ENCODE measurements at places on chromosomes 2 and 18.

DNA sequence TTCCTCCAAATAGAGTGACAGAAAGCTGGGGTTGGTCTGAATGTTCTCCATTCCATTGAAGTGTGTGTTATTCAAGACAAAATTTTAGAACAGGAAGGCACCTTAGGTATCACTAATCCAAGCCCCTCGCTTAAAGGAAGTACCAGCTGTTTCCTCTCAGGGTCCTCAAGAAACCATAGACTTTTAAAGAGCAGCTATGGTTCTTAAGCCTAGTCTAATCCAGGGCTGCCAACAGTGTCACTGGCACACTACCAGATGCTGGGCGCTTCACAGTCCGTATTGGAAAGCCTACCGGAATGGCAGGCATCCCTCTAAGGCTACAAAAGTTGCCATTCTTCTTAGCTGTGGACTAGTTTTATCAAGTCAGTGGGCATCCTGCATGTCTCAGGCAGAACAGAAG lies 1.9 kb downstream of the NEMP2 start:
- no peak for DNase-seq

GRCh38 chr2:104599787-104600510 lies 254.0 kb upstream of the POU3F3 start:
- DNase-seq = peak; percentile 95

DNA sequence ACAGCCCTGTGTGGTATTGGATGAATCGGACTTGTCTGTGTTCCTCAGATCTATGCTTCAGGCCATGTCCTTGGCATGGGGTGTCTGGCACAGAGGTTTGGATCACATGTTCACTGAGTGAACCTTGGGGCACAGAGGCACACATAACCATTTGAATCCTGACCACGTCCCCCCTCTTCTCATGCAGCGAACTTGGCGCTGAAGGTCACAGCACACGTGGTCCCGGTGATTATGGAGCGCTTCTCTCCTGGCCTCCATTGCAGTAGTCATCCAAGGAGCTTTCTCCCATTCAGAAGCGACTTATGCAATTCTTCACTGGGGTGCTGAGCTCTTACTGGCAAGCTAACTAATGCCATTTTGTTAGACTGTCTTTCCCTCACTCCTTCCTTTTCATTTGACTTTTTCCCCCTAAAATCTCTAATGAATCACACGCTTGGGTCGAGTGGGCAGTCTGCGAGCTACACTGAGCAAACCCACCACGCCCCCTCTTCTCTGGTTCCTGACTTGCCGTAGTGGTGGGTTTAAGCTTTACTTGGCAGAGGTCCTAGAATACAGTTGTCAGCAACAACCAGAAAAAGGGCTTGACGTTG lies 59.4 kb downstream of the KCNG2 start:
- DNase-seq = no peak

- DNase-seq = no peak
Observed at GRCh38 chr2:240972636-240973521, 25.5 kb upstream of the SNED1 start.

GRCh38 chr2:179686718-179687342 lies 174.6 kb downstream of the ZNF385B start:
- peak; percentile 5 for DNase-seq

GRCh38 chr18:62715436-62715758 lies at the start of gene PHLPP1:
TSS of gene PHLPP1 (plus strand) at chr18:62715541. CDS start at chr18:62715684, 143 bp downstream.
- no peak for DNase-seq

GRCh38 chr2:158291544-158292180 lies 164.9 kb downstream of the CCDC148 start:
- DNase-seq = peak; percentile 9

- DNase-seq = no peak
Observed at GRCh38 chr18:48006415-48007175, 76.1 kb upstream of the SMAD2 start.

- no peak for DNase-seq
Observed at GRCh38 chr2:238066218-238066617, 5.4 kb downstream of the SCLY start.

DNA sequence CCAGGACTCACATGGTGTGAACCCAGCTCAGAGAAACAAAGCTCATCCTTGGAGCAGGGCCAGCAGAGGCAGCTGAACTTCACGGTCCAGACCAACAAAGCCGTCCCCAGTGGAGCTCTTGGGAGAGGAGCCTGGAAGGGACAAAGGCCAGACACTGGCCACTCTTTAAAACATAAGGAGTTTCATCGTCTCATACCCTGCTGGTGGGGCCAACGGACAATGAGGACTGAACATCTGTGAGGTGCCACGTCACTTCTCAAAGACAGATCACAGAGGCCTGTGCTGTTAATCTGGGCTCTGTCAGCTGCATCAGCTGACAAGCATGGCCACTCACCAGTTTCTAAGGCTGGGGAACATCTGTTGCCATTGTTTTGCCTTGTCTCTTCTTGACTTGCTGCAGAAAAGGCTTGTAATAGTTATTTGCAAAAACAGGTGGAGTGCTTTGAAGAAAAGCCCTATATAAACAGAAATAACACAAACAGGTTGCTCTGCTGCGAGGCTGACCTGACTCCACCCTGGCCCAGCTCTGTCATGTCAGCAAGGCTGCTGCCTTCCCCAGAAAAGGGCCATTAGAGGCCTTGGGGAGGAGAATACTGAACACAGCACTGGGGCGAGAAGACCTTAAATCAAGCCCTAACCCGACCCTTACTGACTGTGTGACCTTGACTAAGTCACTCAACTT lies 68.1 kb upstream of the DAPL1 start:
- DNase-seq = no peak

- no peak for DNase-seq
Observed at GRCh38 chr2:160471950-160472349, 21.7 kb downstream of the RBMS1 start.

- no peak for DNase-seq
Observed at GRCh38 chr18:26768385-26768784, 97.1 kb downstream of the AQP4 start.

DNA sequence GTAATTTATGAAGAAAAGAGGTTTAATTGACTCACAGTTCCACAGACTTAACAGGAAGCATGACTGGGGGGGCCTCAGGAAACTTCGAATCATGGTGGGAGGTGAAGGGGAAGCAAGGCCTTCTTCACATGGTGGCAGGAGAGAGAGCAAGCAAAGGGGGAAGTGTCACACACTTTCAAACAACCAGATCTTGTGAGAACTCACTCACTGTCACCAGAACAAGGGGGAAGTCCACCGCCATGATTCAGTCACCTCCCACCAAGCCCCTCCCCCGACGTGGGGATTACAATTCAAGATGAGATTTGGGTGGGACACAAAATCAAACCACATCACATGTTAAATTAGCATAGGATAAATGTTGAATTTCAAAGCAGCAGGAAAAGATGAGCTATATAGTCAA lies 56.2 kb downstream of the STRADB start:
- no peak for DNase-seq

DNA sequence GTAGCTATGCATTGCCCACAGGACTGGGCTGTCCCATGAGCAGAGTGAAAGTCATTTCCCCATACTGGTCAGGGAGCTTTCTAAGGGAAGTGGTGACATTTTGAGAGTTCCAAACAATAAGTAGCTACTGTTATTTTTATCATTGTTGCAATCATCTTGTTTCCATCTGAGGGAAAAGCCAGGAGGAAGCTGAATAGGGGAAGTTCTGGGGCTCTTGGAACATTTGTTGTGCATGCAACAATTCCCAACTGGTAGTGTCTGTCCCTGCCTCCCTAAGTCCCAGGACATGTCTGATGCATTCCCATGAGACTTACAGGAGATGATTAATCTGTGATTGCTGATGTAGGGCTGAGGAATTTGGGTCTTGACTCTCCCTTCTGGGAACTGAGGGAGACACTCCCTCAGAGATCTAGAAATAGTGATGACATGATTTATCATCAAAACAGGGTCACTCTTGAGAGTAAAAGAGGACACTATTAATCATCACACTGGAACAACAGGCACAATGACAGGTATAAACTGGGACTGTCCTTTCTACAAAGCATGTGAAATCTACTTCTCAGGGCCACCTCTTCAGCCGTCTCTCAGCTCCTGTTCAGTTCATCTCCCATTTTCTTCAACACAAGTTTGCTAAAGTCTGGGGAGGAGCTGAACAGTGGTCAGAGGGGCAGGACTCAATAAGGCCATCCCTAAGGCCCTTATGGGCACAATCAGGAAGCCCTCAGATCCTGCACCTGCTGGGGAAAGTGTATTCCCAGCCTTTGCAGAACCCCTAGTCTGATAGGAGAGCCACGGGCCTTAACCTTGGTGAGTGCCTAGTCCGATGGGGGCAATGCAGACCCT lies 28.0 kb upstream of the MARCO start:
- DNase-seq = peak; percentile 94

GRCh38 chr2:102391565-102391964 lies 31.4 kb upstream of the IL18RAP start:
- DNase-seq = no peak

GRCh38 chr18:9135912-9136314 lies 668 bp upstream of the ANKRD12 start:
- DNase-seq = no peak

DNA sequence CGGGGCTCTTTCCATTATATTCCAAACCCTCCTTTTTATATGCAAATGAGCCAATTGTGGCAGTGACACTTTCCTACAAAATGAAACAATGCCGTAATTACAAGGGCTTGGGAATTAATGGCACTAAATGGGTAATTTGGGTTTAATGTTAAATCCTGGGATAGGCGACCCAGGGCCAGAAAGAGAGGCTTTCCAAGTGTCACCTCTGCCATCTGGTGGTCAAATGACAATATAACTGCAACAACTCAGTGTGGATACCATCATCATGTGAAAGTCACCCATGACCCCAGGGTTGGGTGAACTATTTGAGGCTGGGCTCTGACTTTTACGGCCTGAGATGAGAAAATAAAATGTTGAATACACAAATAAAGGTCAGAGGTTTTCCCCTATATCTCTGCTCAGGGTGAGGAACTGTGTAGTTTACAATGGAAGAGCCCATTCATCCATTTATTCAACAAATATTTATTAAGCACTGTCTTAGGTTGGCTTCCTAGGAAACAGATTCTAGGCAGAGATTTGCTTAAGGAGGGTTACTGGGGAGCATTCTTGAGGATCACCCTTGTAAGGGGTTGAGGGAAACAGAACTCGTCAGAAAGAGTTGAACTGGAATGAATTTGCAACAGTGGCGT lies 13.6 kb upstream of the THADA start:
- DNase-seq = peak; percentile 44

DNA sequence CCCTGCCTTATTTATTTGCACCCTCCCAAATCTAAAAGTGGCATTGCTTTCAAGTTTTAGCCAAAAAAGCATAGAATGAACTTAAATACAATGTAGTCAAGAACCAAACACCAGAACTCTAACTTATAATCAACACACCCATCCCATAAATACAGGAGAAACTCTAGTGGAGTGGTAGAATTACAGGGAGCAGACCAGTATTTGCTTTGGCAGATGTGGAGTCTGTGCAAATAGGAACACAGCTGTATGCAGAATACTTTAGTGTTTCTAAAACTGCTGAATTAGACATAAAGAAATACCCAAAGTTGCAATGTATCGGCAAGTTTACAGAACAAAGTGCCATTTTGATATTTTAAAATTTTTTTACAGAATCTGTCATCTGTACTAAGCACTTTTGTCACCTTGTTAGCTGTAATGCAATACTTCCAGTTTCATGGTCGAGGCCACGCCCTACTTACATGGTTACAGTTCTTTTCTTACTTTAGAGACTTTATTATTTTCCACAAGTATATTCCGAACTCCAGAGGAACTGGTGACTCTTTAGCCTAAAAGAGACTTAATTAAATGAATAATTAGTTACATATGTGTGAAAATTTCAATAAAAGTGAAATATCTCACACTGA lies 23.7 kb upstream of the COL5A2 start:
- no peak for DNase-seq

DNA sequence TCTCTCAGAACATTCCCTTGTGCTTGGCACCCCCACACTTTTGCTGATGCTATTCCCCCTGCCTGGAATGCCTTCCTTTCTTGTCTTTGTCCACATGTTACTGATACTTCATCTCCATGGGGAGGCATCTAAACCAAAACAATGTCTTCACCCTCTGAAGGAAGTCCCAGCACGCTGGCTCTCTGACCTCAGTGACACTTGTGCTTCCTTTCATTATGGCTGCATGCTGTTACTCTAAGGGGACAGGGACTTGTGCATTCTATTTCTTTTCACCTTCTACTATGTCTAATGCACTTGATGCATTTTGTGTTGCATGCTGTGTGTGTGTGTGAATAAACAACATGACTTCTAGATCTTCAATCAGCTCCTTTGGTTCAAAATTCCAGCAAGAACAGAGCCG lies 24.6 kb downstream of the EFR3B start:
- no peak for DNase-seq

- DNase-seq = no peak
Observed at GRCh38 chr2:5740053-5740452, 47.9 kb downstream of the SOX11 start.

- DNase-seq = peak; percentile 22
Observed at GRCh38 chr2:15892151-15892880, 48.0 kb upstream of the MYCN start.

GRCh38 chr2:196601430-196602306 lies 37.8 kb upstream of the CCDC150 start:
- DNase-seq = peak; percentile 74

- no peak for DNase-seq
Observed at GRCh38 chr2:168416555-168416954, 39.5 kb upstream of the CERS6 start.

DNA sequence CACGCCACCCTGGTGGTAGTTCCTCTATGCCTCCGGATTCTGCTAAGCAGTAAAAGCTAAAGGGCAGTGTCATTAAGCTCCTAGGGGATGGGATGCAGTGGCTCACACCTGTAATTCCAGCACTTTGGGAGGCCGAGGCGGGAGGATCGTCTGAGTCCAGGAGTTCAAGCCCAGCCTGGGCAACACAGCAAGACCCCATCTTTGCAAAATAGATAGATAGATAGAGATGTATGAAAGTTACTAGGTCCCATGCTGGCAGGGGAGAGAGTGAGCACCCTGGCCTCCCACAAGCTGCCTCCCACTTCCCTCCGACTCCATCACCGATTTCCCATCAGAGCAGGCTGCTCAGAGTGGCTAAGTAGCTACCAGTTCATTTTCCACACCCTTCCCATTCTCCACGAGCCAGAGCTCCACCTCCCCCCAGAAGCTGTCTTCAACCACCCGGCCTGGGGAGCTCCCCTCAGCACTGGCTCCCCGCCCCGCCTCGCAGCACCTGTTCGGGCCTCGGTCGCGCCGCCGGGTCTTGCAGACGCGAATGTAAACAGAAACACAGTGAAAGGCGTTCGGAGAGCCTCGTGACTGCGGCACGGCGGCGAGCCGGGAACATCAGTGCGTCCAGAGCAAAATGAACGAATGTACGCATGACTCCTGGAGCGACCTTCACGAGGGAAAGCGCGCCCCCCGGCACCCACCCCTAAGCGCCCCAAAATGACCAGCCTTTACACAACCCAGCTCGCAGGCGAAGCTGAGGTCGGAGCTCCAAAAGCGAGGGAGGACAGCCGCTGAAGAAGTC lies 598 bp upstream of the CEP68 start:
- no peak for DNase-seq

DNA sequence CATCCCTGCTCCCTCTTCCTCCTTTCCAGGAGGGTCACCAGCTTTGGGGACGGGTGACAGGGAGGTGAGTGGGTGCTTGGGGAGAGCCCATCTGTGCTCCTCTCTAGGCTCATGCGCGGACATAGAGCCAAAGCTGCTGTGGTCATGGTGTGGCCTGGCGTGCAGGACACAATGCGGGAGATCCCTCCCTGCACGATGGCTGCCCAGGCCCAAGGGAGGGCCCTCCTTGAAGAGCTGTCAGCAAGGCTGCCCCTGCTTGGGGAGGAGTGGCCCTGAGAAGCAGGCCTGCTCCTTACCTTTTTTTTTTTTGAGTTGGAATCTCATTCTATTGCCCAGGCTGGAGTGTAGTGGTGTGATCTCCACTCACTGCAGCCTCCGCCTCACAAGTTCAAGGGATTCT lies 111.4 kb downstream of the DYSF start:
- DNase-seq = no peak

- no peak for DNase-seq
Observed at GRCh38 chr2:111622859-111623258, 261.1 kb downstream of the ANAPC1 start.
